ENCODE measurements at places on chromosomes 7 and 10.

DNA sequence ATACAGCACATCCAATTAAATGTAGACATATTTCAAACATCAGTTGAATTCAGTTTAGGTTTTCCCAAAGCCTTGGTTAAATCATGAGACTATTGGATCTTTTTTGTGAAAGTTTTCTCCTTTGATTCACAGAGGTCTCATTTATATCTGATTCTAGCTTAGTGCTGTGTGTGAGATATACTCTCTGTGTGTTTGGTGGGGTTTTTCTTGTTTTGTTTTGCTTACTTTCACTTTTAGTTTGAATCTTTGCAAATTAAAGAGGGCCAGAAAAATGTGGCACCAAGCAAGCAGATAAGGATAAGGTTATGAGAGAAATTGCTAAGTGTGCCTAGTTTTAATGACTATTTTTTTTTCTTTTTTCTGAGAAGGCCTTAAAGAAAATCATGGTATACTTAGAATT is 12.6 kb upstream of the OR6B1 start:
- DNase-seq: no peak

DNA sequence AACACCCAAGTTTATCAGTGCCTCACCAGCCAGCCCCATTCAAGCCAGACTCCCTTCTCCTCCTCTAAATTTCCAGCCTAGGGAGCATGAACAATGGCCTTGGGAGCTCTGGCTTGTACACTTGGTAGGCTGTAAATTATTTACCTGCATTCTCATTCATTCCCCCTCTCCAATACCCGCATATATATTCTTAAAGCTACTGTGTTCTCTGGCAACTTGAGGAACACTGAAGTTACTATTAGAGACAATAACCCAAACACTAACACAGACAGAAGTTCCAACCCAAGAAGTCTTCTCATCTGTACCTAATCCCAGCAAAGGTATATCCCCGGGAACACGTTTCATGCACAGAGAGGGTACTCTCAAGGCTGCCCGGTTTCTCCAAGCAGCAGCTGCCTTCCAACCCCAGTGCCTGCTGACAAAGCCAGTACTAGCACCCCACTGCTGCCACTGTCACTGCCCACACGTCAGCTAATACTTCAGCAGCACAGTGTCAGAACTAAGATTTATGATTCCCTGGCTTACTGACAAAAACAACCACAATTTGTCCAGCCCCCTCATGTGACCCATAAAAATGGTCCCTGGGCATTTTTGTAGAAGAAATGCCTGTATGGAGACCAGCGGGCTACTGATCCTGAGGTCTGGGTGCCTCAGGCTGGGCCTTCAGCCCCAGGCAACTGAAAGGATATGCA is 3.1 kb downstream of the WDR91 start:
- no peak for DNase-seq

- DNase-seq: no peak
Measured at GRCh38 chr7:24169077-24169624, 114.8 kb upstream of the NPY start.

GRCh38 chr10:118918116-118918515 is 111.4 kb upstream of the NANOS1 start:
- DNase-seq: no peak

- DNase-seq: no peak
Measured at GRCh38 chr10:129416956-129417765, 49.9 kb upstream of the MGMT start.

DNA sequence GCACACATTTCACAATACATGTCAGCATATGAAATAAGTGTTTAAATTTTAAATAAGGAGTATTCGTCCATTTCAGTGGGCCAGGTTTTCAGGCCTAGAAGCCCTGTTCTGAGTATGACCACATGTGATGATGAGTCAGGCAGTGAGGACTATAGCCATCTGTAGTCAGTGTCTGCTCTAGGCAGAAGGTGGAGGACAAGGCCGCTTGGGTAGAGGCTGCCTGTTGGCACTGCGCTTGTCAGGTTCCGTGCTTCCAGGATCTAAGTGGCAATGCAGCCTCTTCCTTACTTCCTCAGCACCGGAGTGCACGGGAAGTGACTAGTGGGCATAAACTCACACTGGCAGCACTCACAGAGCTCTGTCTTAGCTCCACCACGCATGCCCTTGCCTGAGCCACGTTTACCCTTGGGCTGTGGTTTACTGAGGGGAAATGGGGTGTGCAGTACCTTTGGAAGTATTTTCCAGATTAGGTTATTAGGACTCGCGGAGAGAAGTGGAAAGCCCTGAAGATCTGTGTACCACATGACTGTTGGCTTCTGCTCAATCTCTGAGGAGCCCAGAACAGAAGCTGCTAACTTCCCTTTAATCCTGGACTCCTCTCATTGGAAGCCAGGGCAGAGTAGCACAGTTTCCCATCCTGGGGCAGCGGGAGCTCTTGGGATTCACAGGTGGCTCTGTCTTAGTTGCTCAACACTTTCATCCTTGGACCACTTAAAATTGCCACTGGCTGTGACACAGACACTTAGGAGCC is 87.5 kb upstream of the GJD4 start:
- no peak for DNase-seq

GRCh38 chr10:120953897-120954296 is 102.7 kb downstream of the WDR11 start:
- DNase-seq: no peak

DNA sequence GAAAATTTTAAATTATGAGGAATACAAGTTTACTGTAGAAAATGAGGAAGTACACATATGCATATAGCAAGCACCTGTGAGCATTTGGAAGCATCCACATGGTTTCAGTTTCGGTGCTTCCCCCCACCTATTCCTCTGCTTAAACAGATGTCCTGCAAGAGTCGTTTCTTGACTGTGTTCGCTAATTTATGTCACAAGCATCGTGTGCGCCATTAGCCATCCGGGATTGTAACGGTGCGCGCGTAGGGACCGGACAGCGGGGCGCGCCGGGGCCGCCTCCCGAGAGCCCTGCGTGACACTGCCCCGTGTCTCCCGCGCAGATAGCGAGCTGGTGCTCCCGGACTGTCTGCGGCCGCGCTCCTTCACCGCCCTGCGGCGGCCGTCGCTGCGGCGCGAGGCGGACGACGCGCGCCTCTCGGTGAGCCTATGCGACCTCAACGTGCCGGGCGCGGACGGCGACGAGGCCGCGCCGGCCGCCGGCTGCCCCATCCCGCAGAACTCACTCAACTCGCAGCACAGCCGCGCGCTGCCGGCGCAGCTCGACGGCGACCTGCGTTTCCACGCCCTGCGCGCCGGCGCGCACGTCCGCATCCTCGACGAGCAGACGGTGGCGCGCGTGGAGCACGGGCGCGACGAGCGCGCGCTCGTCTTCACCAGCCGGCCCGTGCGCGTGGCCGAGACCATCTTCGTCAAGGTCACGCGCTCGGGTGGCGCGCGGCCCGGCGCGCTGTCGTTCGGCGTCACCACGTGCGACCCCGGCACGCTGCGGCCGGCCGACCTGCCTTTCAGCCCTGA is 90.9 kb downstream of the NEURL1 start:
- no peak for DNase-seq

GRCh38 chr7:45636733-45637132 is 62.6 kb downstream of the ADCY1 start:
- DNase-seq: no peak

GRCh38 chr10:101464599-101464998 is 110.6 kb downstream of the BTRC start:
- no peak for DNase-seq

DNA sequence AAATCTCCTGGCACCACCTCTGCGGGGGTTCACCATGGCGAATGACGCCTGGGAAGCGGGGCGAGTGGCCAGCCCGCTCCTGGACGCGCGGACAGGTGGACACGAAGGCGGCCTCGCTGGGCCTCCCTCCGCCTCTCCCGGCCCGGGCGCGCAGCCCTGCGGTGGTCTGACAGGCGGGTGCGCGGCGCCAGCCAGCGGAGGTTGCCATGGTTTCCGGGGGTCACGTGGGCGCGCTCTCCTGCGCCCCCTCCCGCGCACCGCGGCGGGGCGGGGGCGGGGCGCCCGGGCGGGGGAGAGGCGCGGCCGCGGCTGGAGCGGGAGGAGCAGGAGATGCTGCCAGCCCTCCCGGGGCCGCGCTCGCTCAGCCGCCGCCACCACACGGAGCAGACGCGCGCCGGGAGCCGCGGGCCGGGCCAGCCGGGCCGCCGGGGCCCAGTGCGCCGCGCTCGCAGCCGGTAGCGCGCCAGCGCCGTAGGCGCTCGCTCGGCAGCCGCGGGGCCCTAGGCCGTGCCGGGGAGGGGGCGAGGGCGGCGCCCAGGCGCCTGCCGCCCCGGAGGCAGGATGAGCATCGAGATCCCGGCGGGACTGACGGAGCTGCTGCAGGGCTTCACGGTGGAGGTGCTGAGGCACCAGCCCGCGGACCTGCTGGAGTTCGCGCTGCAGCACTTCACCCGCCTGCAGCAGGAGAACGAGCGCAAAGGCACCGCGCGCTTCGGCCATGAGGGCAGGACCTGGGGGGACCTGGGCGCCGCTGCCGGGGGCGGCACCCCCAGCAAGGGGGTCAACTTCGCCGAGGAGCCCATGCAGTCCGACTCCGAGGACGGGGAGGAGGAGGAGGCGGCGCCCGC is at the start of gene PRKAR2B:
Gene PRKAR2B (plus strand): TSS at position 359 of the 848 bp plus-strand sequence. CDS start 203 bp downstream, at position 562.
- DNase-seq: peak; percentile 56

GRCh38 chr10:63375859-63376258 is 89.9 kb downstream of the JMJD1C start:
- no peak for DNase-seq

DNA sequence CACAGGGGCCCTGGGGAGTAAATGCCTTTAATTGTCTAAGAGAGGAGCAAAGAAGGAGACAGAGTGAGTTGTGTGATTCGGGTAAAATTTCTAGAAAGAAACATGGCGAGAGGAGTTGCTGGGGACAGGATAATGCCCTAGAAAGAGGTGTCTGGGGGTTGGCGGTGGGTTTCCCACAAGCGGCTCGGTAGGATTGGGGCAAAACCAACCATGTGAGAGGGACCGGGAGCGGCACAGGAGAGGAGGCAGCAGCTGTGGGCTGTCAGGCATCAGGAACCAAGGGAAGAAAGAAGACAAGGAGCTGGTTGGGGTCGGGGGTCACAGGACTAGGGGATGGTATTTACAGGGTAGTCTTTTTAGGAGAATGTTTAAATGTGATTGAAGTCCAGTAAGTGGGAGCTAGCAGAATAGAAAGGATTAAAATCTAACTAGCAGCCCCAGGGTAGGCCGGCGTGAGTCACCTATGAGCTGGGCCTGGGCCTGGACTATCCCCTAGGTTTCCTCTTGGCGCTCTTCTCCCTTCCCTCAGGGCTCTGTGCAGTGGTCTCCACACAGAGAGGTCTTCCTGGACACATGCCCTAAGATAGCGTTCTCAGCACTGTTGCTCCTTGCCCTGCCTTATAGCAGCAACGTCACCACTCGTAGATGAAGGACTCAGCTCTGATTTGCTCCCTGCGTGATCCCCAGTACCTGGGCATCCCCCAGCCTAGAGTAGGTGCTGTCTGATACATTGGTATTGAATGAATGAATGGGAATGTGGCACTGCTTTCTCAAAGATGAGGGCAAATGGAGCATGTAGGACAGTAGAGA is 32.6 kb downstream of the IKZF1 start:
- DNase-seq: no peak

DNA sequence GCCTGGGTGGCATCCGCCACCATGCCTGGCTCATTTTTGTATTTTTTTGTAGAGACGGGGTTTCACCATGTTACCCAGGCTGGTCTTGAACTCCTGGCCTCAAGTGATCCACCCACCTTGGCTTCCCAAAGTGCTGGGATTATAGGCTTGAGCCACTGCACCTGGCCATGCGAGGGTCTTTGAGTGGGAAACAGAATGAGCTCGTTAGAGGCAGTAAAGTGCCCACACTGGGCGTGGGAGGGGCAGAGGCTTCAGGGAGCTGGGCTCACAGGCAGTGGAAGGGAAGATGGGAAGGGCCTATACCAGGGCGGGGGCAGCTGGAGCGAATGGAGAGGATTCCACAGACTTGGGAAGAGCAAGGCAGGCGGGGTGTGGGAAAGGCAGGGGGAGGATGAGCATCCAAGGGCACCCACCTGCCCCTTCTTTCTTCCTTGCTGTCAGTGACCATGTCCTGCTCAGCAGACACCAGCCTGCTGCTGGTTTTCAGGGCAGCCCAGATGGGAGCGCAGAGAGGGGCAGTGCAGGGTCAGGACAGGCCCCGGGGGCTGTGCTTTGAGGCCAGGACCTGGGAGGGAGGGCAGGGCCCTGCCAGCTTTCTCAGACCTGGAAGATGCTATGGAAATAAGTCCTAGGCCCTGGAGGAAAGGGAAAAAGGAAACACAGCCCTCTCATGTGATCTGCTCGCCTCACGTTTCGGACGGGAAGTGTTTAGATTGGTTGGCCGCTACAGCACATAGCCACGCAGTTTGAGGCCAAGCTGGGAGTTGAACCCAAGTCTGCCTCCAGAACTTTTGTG is 4.2 kb downstream of the FZD9 start:
- DNase-seq: no peak

- no peak for DNase-seq
Measured at GRCh38 chr10:7797582-7797981, 9.6 kb downstream of the ATP5F1C start.

DNA sequence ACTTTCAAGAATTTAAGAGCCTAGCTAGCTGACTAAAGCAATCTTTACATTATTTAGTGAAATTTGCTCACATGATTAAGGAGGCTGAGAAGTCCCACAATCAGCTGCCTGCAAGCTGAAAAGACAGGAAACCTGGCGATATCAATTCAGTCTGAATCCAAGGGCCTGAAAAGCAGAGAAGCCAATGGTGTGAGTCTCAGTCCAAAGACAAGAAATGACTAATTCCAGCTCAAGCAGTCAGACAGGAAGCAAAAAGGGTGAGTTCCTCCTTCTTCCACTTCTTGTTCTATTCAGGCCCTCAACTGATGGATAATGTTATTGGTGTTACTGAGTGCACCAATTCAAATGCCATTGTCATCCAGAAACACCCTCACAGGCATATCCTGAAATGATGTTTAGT is 1231.6 kb upstream of the CELF2 start:
- DNase-seq: no peak

GRCh38 chr7:71752171-71752935 is 620.4 kb downstream of the GALNT17 start:
- peak; percentile 29 for DNase-seq

- no peak for DNase-seq
Measured at GRCh38 chr10:77264107-77264506, 373.5 kb downstream of the KCNMA1 start.

DNA sequence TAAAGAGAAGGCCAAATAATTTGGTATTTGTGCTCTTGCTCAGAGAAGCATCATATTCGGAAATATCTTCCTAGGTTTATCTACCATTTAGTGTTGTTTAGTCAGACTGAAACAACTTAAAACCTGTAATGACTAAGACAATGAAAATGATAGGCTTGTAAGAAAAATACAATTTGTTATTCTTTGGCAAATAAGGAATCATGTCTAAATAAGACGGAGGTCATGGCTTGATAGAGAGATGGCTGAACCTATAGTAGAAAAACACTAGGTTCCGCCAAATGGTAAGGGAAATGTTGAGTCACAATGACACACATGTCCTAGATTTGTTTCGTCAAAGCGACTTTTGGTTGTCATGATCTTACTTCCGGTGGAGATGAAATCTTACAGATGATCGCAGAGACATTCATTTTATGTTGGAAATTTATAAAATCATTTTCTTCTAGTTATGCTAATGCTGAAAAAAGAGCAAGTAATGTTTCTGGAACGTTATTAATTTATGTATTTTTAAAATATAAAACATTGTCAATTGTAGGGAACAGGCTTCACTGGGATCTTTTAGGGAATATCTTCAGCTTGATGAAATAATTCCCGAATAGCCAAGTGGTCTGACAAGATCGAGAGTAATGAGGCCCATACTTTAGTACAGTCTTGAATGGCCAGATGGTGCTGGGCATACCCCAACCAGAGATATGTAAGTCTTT is 1.0 kb downstream of the SRGN start:
- no peak for DNase-seq
